NCI-H774 (cell line): ENCODE measurements at places on chromosomes 5 and 9.

DNA sequence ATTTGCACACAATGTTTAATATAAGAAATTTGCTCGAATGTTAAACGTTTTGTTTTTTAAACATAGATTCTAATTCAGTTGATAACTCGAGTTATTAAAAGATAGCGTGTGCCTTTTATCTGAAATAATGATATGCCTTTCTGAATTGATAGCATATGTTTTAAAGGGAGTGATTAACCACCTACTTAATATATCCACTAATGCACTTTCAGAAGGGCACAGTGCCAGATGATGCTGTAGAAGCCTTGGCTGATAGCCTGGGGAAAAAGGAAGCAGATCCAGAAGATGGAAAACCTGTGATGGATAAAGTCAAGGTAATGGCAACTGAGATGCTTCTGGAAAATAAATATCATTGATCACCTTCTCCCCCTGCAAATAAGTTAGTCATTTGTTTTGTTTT, 53.9 kb downstream of the ERAP1 start:
- no peak for DNase-seq

- DNase-seq = no peak
These were observed 313.4 kb downstream of the MSX2 start for GRCh38 chr5:175037820-175038219.

DNA sequence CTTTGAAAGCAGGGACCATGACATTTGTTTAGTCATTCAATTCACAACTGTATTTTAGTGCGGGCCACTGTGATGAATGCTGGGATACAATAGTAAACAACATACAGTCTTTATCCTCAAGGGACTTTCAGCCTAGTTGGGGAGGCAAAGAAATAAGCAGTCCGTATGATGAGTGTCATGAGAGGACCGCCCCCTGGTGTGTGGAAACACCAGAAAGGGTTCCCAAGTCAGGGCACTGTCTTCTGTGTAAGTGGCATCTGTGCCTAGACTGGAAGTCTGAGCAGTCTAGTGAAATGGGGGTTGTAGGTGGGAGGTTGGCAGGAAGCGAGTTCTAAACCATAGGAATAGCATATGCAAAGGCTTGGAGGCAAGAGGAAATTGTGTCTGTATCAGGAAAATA, 6.8 kb downstream of the C9orf43 start:
- no peak for DNase-seq

GRCh38 chr5:151497391-151498002, 50.1 kb downstream of the SLC36A1 start:
- DNase-seq = no peak

DNA sequence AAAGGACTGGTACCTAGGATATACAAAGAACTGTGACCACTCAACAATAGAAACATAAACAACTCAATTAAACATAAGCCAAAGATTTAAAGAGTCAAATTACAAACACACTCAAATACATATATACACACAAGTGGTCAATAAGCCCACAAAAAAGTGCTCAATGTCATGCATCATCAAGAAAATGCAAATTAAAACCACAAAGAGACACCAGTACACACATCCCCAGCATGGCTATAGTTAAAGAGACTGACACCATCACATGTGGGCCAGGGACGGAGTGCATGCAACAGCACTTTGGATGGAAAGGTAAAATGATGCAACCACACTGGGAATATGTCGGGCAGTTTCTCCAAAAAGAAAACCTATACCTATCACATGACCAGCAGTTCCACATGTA, 89.7 kb downstream of the CAAP1 start:
- DNase-seq = no peak

- DNase-seq = no peak
These were observed 330.0 kb upstream of the CHD1 start for GRCh38 chr5:99258819-99259218.

- peak; percentile 31 for DNase-seq
These were observed 42.6 kb upstream of the KIF2A start for GRCh38 chr5:62263401-62263800.

DNA sequence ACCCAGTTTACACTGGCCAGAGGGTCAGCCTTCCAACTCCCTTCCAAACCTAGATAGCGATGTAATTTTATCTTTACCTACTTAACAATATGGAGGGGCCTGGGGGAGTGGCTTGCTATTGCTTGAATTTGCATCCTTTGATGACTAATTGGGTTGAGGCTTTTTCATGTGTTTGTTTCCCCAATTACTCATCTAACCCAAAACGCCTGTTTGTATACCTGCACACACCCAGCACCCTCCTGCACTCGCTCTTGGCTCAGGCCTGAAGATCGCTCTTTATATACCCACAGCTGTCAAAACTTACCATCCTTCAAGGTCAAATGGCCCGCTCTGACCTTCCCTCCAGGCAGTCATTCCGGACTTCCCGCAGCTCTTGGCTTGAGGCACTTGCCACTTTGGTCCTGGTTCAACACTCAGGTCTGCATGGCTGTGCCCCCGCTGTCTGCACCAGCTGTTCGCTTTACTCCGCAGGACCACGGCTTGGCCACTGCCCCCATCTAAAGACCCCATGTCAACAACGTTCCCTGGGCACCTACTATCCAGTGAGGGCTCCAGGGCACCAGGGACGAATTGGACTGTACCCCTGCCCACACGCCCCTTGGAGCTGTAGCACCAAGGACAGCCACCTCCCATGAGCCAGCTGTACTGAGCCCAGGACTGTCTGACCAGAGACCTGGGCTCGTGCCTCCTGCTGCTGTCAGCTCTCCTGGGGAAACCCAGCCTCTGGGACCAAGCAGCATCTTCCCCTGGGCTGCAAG, 76.1 kb upstream of the ADAMTS2 start:
- no peak for DNase-seq

DNA sequence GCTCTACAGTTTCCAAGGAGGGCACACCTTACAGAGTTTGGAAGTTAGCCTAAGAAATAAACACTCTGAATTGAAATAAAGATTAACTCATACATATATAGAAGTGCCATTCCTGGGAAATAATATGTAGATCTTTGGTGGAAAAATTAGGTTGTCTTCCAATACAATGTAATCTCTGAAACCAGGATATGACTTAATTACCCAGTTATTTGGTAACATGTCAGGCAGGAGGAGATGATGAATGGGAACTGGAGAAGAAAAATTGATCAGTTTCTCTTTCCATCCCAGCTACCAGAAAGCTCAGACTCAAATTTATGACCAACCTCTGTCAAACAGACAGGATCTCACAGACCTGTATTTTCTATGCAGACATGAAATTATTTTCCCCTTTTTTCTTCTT, 215.2 kb upstream of the SNX2 start:
- no peak for DNase-seq

GRCh38 chr5:176540956-176541337, 3.7 kb upstream of the RNF44 start:
- DNase-seq = no peak

GRCh38 chr5:172559004-172559932, 81.8 kb upstream of the NEURL1B start:
- DNase-seq = no peak

DNA sequence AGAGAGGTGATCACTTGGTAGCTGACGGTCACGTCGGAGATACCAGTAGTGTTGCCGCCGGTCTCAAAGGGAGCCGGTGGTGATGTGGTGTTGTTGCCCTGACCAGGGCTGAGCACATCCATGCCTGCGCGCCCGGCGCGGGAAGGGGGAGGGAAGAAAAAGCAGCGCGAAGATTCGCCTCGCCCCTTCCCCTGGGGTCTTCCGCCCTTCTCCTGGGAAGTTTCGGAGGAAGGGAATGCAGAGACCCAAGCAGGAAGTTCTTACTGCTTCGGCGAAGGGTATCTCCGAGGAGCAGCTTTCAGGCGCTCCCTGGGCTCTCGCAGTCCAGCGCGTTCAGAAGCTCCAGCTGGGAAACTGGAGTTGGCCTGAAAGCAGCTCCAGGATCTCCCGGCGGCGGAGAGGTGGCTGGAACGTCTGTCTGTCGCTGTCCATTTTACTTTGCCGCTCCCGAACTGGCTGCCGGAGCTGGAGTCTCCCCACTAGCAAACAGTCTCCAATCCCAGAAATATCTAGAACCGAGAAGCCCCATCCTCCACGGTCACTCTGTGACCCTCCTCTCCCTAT, 565 bp downstream of the HTR1A start:
- DNase-seq = no peak

DNA sequence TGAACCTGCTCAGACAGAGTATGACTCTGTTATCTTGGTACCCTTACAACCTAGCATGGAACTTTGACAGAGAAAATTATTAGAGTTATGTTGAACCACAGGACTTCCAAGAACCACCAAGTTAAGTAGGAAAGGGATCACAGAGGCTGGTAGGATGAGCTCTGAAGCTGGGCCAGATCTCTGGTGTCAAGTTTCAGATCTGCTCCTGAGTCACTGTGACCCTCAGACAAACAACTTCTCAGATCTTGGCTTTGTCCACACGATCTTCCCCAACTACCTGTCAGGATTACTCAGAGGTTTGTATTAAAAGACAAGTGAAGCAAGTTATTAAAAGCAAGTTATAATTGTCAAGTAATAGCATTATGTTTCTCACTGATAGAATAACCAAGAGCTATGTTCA, 189.0 kb downstream of the SEC61B start:
- no peak for DNase-seq

DNA sequence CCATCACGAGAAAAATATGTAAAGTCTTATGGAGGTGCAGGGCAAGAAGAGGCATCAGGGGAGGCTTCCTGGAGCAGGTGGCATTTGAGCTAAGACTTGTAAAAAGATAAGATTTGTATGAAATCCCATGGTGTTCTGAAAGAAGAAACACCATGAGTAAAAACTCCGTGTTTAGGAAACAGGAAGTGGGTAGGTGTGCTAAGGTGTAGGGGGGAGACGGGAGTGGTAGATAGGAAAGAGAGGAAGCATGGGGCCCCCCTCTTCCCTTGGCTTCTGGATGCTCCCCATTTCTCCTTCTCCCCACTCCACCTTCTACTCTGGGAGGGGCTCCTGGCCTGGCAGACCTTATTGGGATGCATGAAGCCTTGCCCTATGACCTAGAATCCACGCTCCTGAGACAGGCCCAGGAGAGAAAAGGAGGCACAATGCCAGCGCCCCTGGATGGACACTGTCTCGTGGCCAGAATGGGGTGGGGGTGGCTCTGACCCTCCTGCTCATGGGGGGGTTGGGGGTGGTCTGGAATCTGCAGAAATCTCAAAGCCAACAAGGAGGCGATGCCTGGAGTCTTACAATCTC, 103.6 kb downstream of the GTF3C4 start:
- DNase-seq = no peak

DNA sequence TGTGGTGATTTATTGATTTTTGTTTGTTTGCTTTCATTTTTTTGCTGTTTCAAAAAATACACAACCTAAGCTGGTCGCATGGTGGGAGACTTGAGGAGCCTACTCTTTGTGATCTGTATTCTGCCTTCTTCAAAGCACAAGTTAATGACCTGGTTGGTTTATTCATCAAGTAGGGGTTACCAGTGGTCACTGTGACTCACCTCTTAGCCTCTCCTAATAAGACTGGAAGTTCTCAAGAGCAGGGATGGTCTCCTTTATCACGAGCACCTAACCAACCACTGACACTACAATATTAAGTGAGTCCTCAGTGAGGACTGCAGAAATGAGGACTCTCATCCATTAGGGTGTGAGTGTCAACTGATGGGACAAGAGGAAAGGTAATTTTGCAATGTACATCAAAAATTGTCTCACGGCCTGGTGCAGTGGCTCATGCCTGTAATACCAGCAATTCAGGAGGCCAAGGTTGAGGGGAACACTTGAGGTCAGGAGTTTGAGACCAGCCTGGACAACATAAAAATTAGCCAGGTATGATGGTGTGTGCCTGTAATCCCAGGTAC, 13.6 kb upstream of the MTMR12 start:
- no peak for DNase-seq
